Esophagus squamous epithelium (tissue), 5 donors: ENCODE measurements at places on chromosomes 6 and 20. TPM values are rescaled to one million over a fixed set of nuclear protein-coding genes. Genes with fewer than 3 reads are reported as not detected.

Gene NHLRC1
- 1.2 TPM for total RNA-seq

Gene RNF144B
- total RNA-seq = 7.6 TPM

Gene NKX2-2
- not detected for total RNA-seq

- peaks cover 3% of the 10 kb centered on the region for H3K4me1 ChIP-seq
- no peaks in the 10 kb centered on the region for H3K27me3 ChIP-seq
- DNase-seq = no peak
Observed at GRCh38 chr6:139395371-139395770, 20.9 kb upstream of the CITED2 start.

DNA sequence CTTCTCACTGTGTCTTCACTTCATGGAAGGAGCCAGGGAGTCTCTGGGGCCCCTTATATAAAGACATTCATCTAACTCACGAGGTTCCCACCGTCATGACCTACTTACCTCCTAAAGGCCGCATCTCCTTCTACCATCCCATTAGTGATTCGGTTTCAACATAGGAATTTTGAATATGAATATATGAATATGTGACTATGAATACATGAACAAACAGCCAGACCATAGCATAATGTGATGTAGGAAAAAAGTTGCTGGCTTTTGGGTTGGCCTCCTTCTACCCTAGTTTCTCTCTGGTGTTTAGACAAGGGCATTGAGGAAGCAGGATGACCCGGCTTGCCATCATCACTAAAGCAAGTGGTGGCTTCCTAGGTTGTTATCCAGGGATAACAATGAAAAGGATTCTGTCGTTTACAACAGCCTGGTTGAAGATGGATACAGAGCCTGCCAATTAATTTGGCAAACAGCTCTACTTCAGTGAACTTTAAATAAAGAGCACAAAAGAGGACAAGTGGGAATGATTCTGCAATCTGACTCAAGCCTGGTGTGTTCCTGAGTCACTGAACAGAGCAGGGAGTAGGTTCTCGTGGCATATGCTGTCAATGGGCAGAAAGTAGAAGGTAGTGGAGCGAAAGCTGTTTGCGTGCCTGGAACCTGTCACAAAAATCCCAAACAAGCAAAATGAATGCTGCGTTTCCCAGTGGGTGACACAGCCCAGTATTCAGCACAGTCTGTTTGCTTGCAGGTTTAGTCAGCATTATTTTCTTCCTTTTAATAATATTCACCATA is 44.0 kb upstream of the DOK5 start:
- H3K27ac ChIP-seq = no peak overlapping the region
- H3K4me1 ChIP-seq = no peaks in the 10 kb centered on the region
- H3K36me3 ChIP-seq = no peaks in the 10 kb centered on the region

DNA sequence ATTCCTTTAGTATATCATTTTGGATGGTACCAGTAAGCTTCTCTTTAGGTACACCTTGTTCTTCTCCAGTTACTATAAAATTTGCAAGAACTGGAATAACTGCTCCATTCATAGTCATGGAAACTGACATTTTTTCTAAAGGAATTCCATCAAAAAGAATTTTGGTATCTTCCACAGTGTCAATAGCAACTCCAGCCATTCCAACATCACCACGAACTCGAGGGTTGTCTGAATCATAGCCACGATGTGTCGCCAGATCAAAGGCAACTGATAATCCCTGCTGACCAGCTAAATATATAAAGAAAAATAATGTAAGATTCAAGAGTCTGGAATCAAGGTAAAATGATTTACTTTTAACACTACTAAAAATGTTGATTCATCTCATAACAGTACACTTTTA is 5.3 kb downstream of the MMUT start:
- no peak for DNase-seq
- no peak overlapping the region for H3K27ac ChIP-seq
- no peaks in the 10 kb centered on the region for H3K36me3 ChIP-seq

GRCh38 chr6:134954272-134955000 is 4.5 kb upstream of the ALDH8A1 start:
- no peaks in the 10 kb centered on the region for H3K27me3 ChIP-seq
- peaks cover 9% of the 10 kb centered on the region for H3K36me3 ChIP-seq
- no peak for DNase-seq
- H3K4me3 ChIP-seq = no peak overlapping the region

DNA sequence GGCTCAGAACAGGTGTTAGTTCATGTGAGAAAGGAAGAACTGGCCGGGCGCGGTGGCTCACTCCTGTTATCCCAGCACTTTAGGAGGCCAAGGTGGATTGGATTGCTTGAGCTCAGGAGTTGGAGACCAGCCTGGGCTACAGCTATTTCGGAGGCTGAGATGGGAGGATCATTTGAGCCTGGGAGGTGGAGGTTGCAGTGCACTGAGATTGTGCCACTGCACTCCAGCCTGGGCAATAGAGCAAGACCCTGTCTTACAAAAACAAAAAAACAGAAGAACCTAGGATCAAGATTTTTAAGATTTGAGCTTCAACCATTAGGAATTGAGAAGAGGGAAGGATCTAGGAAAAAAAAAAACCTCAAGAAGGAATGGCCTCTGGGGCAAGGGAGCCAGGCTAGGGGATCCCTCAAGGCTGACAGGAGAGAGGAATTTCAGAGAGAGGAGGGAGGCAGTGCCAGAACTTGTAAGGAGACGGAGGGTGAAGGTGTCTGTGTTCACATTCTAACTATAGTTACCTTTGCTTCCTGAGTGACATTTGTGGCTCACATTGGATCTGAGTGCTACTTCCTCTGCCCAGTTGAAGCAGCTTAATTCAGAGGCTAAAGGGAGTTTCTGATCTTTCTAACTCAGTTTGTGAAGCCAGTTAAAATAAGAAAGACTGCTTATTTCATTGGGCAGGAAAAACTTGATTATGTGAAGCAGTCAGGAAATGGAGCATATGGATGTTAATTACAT is 26.1 kb downstream of the CHMP4B start:
- no peaks in the 10 kb centered on the region for H3K36me3 ChIP-seq
- H3K4me3 ChIP-seq = no peak overlapping the region
- no peak overlapping the region for H3K27ac ChIP-seq
- no peak for DNase-seq
